ENCODE measurements at places on chromosomes 11 and 22. TPM values are rescaled to one million over a fixed set of nuclear protein-coding genes. Genes with fewer than 3 reads are reported as not detected.

Gene ZBED5
- 17.5 TPM for total RNA-seq

Gene UPB1
- not detected for total RNA-seq

Gene HPS4
- 15.5 TPM for total RNA-seq

Gene BRSK2
- total RNA-seq, result 7.9 TPM

Gene RAC2
- total RNA-seq, result not detected

Gene ZNF280B
- total RNA-seq, result 1.5 TPM

Gene HTATIP2
- 212 TPM for total RNA-seq

Gene RAB3IL1
- total RNA-seq, result 15.7 TPM

Gene BCO2
- total RNA-seq, result 1.9 TPM

Gene CSF2RB
- total RNA-seq, result not detected

Gene SCN2B
- total RNA-seq, result not detected
